Pons (tissue), 1 donor: ENCODE measurements at places on chromosomes 3 and 15.

GRCh38 chr3:97952872-97953271 lies 19.4 kb downstream of the RIOX2 start:
- no peak for DNase-seq

DNA sequence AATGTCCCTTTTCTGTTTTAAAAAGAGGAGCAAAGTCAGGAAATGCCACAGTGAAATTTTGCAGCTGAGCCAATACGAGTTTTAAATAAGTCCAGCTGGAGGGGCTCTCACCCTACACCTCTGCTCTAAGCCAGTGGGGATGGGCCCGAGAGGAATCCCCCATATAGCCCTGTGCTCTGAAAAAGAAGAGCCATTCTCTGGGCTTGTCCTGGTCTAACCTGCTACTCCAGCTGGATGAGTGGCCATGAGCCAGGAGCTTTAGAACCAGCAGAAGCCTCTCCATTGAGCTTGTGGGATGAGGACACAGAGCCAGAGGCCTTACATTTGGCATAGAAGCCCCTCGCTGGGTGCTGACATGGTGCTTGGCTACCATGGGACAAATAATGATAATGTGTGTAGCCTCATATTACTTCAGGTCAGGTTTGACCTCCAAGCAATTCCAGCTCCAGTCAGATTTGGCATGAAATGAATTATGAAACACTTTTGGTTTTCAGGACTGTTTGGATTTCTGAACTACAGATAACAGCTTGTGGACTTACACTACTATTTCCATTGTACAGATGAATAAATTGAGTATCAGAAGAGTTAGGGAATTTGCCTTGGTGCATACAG lies 172.4 kb downstream of the CHST2 start:
- no peak for DNase-seq

GRCh38 chr3:106423321-106424225 lies 554.8 kb upstream of the CBLB start:
- no peak for DNase-seq

GRCh38 chr3:24490151-24490550 lies 4.5 kb downstream of the THRB start:
- no peak for DNase-seq

DNA sequence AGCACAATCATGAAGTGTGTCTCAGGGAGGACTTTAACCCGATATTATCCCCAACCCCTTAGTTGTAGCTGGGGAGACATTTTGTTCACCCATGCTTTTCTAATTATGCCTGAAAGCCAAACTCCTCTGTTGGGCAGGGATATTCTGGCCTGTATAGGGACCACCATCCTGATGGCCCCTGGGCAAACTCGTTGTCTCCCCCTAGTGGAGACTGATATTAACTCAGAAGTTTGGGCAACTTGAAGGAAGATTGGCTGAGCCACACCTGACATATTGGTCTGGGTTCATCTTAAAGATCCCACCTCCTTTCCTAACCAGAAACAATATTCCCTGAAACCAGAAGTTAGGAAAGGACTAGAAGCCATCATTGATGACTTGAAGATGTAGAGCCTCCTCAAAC lies 42.3 kb downstream of the TM4SF18 start:
- no peak for DNase-seq

DNA sequence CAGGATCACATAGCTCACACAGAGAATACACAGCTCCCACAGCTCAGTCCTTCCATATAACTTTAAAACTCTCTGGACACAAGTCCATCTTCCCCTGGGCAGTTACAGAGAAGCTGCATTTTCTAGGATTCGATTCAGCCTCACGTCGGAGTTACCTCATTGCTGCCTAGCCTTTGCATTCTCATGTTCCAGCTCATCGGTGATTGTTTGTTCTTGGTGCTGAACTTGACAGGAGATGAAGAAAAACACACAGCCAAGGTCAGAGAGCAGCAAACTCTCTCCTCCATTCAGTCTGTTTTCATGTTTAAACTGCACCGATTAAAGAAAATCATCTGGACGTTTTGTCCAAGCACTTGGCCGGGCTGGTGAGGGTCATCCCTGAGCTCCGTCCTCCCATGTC lies 375.5 kb upstream of the CFAP20DC start:
- DNase-seq = no peak

DNA sequence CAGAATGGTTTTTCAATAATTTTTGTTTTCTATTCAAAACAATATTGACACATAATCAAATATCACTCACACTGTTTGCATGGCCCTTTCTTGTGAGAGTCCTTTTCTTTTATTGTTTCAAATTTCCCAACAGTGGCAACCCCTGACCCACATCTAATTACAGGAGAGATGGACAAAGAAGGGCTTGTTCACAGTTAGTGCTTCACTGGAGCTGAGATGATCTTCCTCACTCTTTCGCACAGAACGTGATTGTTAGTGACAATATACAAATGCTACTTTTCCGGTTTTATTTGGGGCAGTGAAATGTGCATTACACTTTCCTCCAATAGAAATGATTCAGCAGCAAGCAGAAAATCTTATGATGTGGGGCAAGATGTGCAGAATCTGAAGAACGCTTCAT lies 38.6 kb upstream of the TTC14 start:
- peak; percentile 69 for DNase-seq

DNA sequence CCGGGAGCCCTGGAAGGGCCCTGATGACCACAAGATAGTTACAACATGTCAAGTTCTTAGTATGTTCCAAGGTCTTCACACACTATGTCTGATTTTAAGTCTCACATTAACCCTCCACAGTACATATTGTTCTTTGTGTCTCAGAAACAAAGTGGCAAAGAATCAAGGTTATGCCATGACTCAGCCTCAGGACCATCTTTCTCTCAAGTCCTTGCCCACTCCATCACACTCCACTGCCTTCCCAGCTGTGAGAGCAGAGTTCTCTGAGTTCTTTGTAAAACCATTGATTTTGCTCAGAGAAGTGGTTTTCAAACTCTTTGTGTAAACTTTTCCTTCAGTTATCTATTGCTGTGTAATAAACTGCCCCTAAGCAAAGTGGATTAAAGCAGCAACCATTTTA lies 67.9 kb upstream of the C3orf80 start:
- no peak for DNase-seq

GRCh38 chr3:179615458-179616173 lies 11.0 kb downstream of the NDUFB5 start:
- no peak for DNase-seq

DNA sequence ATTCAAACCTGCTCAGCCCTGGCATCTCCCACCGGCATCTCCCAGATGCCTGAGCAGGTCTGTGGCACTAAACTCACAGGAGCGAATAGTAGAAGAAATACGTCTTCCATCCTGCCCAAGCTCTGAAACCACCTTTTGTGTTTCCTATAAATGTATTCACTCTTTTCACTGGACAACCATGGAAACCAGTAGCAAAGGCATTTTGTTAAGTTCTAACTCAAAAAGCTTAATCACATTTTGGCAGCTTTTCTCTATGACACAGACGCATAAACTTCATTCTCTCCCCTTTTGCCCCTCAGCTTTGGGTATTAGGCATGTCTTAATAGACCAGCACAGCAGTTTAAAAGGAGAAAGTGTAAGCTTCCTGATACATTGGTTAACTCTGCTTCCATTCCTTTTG lies 24.5 kb upstream of the ARNT2 start:
- peak; percentile 42 for DNase-seq

GRCh38 chr3:55647063-55647462 lies 160.0 kb upstream of the WNT5A start:
- no peak for DNase-seq

DNA sequence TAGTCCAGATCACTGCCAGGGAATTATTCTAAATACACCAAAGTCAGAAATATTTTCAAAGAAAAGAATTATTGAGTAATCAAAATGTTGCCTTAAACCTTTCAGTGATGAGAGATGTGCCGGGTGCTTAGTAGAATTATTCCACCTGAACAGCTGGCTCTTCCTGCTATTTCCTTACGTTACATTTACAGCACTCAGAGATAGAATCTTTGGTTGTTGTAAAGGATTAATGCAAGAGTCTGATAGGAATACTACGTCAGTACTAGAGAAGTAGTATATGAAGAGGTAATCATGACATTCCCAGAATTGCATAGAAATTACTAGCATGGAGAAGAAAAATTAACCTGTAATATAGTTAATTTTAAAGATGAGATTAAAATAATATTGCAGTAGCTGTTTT lies 50.9 kb upstream of the ZDHHC23 start:
- no peak for DNase-seq

- DNase-seq = no peak
Measured at GRCh38 chr3:56086355-56086754, 381.9 kb downstream of the ERC2 start.

DNA sequence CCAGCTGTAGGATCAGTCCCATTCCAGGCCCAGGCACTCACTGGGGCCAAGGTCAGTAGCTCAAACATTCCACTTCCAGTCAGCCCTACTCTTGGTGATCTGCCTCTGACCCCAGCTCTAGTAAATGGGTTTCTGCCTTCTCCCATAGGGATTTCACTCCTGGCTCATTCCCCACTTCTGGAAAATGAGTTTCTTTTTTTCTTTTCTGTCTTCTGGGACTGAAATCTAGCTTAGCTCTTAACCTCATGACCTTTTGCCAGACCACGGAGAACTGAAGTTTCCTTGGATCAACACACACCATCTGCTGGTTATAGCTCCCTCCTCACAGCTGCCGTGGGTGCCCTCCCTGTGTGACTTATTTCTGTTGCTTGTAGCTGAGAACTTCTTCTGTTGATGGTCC lies 21.3 kb downstream of the MME start:
- DNase-seq = no peak

- DNase-seq = no peak
Measured at GRCh38 chr3:172608575-172608974, 85.3 kb upstream of the TNFSF10 start.

- DNase-seq = no peak
Measured at GRCh38 chr3:38120693-38121450, 16.1 kb downstream of the ACAA1 start.

DNA sequence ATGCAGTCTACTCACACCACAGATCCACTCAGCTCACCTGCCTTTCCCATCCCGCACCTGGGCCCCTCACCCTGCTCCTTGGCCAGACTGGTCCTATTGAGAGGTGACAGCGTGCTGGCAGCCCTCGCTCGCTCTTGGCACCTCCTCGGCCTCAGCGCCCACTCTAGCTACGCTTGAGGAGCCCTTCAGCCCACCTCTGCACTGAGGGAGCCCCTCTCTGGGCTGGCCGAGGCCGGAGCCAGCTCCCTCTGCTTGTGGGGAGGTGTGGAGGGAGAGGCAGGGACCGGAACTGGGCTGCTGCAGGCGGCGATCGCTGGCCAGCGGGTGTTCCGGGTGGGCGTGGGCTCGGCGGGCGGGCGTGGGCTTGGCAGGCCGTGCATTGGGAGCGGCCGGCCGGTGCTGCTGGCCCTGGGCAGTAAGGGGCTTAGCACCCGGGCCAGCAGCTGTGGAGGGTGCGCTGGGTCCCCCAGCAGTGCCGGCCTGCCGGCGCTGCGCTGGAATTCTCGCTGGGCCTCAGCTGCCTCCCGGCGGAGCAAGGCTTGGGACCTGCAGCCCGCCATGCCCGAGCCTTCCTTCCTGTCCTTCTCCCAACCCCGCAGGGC lies 45.5 kb upstream of the USP3 start:
- no peak for DNase-seq

GRCh38 chr3:126083511-126083912 lies 412 bp downstream of the SLC41A3 start:
- DNase-seq = peak; percentile 12

DNA sequence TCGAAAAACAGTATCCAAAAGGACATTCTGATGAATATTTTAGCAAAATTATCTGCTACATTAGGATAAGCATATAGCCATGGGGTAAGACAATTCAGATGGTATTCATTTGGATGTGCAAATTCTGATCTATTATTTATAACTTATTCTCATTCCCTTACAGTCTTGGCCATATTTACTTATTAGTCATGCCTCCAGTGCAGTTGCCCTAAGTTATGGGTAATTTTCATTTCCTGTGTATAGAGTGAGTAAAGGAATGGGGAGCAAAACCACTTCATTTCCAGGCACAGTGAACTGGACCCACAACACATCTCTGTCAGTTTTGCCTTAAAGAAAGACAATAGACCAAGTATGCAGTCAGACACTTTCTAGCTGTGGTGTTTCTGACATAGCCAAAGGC lies 134.3 kb downstream of the POLQ start:
- DNase-seq = no peak

- DNase-seq = no peak
Measured at GRCh38 chr3:103184772-103185171, 750.0 kb downstream of the ZPLD1 start.

DNA sequence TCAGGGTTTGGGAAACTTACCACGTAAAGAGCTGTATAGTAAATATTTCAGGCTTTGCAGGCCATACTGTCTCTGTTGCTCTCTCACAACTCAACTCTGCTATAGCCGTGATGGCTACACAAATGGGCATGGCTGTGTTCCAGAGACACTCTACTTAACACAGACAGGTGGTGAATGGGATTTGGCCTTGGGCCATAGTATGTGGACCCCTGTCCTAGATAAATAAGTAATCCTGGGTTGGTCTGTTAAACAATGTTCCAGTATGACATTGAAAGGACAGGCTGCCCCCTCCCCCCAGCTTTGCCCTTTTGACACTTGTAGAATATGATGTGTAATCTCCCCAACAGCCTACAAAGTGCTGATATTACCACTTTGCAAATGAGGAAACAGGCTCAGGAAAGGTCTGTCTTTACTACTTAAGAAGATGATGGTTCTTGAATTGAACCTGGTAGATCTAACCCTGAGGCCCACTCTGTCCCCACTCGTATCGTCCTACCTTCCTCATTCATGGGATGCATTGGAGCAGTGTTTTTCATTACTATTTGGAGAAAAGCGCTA lies 38.4 kb downstream of the SLCO3A1 start:
- DNase-seq = no peak

DNA sequence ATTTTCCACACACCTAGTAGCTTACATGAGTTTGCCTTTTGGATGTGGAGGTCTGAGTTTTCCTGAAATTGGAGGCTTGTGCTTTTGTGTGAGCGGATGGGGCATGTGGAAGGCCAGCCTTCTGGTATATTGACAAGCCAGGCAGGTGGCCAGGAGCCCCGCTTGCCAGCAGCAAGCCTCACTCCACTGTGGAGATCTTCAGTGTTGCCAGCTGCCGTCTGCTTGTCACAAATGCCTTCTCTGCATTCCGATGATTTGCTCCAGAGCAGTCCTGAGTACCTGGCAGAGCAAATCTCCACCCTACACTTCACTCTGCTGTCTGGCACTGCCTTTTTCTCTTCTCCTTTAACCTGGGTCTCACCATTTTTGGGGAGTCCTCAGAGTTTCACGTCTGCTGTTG lies 29.1 kb upstream of the CHST2 start:
- DNase-seq = peak; percentile 9

GRCh38 chr15:52291204-52291603 lies 4.4 kb downstream of the MYO5C start:
- no peak for DNase-seq

DNA sequence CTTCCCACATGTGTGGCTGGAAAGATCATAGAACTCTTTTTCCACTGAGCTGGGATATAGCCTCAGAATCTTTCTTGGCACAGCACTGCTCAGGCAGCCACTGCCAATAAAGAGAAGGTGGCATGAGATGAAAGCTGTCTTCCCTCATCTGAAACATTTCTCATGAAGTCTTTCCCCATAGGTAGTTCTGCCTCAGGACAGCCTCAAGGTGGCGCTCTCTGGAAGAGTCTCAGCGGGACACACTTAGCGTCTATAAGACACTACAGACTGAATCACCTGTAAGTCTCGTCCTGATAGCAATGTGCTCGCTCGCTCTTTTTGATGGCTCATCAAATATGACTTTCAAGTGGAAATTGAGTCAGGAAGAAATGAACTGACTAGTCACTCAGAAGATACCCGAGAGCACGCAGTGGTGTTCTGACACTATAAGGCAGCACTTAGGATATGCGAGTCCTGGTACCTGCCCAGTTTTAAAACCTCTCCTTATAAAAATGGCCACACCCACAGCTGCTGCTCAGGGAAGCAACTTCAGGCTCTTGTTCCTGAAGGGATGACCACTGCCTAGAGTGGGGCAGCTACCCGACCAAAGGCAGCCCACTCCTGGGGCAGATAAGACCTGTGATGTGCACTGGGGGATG lies 269.5 kb downstream of the SUCLG2 start:
- peak; percentile 62 for DNase-seq
